Right renal cortex interstitium (tissue), 3 donors: ENCODE measurements at places on chromosomes 6 and 20.

DNA sequence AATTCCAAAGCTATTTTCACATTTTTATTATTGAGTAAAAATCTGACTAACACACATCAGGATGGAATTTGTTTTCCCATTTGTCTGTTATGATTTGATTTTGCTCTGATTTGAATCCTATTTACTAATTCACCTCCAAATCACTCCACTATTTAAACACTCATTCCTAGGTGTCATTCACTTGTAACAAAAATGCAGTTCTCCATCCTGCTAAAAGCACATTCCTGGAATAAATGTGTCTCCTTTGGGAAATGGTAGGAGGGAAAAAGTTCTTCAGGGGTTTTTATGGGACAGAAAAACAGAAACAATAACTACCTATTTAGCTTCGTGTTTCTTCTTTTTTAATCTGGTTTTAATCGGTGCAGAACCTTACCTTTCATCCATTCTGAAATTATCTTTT is 494.1 kb upstream of the CITED2 start:
- no peak for DNase-seq

DNA sequence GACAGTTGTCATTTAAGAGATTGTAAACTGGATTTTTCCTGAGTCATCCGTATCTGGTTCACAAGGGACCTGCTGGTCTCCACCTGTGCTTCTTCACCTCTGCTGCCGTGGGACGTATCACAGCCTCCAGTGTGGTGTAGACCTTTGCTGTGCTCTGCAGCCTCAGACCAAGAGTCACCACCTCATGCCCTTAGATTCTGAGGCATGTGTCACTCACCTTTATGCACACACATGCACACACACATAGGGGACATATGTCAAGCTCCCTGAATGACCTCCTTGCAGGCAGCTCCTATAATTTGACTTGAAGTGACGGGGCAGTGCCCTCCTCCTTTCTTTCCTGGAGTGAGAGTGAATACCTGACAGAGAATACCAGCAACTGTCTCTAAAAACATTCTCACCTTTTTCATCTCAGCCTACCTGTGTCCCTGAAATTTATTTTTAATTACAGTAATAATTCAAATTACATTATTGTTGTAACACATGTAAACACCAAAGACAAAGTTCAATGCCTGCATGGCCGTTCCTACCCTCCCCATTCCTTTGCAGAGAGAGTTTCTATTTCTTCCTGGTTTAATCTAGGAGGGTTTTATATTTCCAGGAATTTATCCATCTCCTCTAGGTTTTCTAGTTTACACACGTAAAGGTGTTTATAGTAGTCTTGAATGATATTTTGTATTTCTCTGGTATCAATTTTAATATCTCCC is 3.5 kb downstream of the SLC17A4 start:
- no peak for DNase-seq

DNA sequence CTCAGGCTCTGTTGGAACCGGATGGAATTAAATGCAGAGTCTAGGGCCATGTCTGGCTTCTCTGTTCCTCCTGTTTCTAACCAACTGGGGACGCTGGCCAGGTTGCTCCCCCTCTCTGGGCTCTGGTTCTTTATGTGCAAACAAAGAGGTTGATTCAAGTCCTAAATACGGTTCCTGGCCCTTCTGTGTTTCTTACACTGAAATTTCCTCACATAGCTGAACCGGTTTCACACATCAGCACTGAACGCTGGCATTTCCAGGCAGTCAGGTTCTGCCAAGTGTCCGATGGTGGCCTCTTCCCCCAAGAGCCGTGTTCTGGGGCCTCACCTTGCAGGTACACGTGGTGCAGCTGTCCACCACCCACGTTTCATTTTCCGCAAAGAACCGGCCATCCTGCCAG is 13.5 kb downstream of the THBS2 start:
- no peak for DNase-seq

GRCh38 chr6:39819228-39819627 is 27.1 kb downstream of the DAAM2 start:
- DNase-seq = no peak

DNA sequence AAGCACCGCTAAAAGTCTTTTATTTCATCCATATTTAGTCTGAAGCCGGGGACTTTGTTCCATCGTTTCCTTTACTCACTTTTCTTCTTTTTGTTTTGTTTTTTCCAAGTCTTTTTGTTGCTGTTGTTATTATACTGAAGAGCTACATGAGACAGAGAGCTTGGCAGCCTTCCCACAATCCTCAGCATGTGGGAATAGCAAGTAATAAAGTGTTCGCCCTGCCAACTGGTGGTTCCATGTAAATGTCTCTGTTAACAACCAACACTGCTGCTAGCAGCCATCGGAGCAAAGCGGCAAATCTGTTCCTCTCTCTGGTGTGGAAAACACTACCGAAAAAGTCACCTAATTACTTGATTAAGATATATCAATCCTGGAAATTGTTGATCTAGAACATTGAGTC is 437.8 kb upstream of the ID4 start:
- no peak for DNase-seq

DNA sequence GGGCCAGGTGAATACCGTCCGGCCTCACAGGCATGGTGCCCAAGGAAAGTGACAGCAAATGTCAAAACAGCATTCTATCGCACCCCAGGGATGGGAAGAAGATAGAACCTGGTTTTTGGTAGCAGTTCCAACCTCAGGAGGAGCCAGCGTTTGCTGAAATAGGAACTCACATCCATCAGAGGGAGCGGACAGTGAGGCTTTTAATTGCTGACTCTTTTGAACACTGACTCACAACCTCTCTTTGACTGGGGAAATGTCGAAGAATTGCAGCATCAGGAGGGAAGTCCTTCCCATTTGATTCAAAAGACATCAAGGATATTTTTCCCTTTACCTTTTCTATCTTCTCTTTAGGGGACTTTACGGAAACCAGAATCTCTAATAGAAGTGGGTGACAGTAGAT is 114.2 kb downstream of the UNC5CL start:
- no peak for DNase-seq

- DNase-seq = no peak
These were observed 76.8 kb downstream of the UNC5CL start for GRCh38 chr6:40962241-40962640.

DNA sequence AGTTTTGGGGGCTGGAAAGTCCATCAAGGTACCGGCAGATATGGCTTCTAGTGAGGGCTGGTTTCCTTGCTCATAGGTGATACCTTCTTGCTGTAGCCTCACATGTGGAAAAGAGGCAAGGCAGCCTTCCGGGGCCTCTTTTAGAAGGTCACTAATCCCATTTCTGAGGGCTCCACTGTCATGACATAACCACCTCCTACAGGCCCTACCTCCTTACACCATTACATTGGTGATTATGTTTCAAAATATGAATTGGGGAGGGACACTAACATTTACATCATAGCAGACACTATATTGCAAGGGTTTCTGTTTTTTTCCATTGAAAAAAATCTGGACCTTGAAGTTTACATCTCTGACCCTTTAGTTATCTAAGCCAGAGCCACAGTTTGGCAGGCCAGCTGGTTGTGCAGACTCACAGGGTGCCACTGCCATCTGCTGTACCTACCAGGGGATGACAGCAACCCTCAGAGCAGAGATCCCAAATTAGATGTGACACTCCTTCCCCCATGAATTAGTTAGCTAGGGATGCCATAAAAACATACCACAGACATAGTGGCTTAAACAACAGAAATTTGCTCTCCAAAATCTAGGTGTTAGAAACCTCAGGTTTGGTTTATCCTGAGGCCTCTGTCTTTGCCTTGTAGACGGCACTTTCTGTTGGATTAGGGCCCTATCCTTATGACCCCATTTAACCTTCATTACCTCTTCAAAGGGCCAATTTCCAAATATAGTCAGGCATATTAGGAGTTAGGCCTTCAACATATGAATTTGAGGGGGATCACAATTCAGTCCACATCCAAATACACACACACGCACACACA is 166.4 kb upstream of the RNF217 start:
- DNase-seq = peak; percentile 13

GRCh38 chr20:542777-543368 is 717 bp downstream of the CSNK2A1 start:
- DNase-seq = no peak

- DNase-seq = no peak
These were observed 105.8 kb downstream of the JARID2 start for GRCh38 chr6:15351631-15352030.

GRCh38 chr6:75727206-75727605 is 21.8 kb upstream of the MYO6 start:
- no peak for DNase-seq

GRCh38 chr6:145279993-145280392 is 455.3 kb downstream of the EPM2A start:
- no peak for DNase-seq

DNA sequence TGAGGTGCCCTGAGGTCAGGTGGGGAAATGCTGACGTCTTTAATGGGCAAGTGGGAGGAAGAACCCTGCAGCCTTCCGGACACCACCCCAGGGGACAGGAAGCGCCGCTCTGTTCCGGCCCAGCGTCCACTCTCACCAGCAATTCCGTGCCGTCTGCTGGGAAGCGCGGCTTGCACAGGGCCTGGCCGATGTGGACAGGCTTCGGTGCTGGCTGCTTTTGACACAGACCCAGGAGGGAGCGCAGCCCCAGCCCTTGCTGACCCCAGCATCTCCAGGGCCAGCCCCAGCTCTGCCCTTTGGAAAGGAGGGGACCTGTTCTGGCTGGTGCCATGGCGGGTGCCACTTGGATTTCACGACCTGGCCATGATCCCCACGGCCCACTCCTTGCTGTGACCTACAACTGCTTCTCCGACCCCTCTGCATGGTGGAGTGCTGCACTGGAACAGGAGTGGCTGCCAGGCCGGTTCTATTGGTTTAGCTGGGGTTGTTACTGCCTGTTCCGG is 123.2 kb downstream of the DLL1 start:
- no peak for DNase-seq

GRCh38 chr6:47524136-47524845 is 46.7 kb downstream of the CD2AP start:
- DNase-seq = no peak

DNA sequence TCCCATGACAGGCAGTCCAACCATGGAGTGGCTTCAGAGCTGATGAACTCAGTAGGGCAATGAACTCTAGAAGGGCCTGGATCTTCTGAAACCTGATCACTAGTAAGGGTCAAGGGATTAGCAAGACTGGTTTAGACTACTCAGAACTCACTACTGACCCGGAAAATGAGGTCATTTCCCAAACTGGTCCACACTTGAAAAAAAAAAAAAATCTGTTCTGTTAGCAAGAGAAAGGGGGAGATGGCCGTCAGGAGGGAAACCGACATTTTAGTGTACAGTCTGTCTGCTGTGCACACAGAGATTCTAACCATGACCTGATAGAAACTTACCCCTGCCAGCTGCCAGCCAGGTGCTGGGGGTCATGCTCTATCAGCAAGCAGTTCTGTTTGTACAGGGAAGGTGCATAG is 262.4 kb upstream of the AGPAT4 start:
- DNase-seq = no peak

GRCh38 chr20:19747903-19748302 is 10.2 kb upstream of the RIN2 start:
- no peak for DNase-seq

DNA sequence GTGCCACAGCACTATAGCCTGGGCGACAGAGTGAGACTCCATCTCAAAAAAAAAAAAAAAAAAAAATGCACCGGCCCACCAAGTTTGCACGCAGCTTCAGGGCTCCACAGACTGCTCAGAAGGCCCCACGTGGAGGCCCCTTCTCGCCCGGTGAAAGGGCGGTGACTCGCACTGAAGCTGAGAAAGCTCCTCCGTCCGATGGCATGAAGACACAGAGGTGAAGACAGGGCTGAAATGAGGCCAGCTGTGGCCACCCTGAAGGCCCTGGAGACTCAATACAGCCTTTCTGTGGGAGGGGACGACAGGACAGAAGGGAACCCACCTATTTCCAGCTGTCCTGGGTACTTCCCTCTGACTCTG is 84.0 kb downstream of the PTPN1 start:
- no peak for DNase-seq

DNA sequence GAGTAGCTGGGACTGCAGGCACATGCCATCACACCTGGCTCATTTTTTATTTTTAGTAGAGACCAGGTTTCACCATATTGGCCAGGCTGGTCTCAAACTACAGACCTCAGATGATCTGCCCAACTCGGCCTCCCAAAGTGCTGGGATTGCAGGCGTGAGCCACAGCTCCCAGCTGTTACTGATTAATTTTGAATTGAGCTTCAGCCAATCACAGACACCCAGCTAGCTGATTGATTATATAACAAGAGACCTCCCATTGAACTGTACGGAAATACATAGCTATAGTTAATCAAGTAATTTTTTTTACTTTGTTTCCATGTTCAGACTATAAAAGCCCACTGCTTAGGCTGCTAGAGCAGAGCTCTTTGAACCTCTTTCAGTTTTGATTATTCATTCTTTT is 31.6 kb downstream of the PKIB start:
- DNase-seq = no peak

DNA sequence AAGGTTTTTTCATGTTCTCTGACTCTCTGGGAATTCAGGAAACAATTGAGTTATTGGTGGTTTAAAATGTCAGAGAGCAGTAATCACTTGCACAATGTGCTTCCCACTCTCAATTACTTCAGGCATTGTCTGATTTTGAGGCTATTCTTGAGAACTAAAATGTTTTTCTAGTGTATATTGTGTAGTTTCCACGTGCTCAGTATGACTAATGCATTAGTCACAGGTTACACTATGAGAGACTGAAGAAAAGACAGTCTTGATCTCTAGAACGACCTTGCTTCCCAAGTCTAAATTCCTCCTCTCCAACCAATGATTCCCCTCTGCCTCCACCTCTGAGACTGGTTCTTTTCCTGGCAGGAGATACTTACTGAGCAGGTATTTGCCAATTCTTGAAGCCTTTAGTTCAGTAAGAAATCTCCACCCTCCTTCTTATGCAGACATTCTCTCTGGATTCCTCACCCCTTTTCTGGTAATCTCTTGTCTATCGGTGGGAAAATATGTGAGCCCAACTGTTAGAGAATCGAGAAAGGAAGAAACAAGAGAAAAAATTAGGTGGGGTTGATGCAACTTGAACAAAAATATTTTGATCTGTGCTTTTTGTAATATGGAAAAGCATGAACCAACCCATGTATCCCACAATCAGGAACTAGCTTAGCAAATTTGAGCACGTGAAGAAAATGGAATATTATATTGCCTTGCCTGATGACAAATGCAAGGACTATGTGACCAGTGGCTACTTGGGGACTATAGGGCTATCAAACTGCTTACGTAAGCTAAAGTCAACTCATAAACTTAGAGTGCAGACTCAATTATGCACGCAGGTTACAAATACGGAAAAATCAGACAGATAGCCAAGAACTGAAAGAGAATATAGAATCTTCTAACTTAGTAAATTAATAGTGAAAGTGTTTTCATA is 61.1 kb upstream of the SLC22A16 start:
- no peak for DNase-seq

GRCh38 chr6:27091661-27092315 is 155.7 kb upstream of the PRSS16 start:
- DNase-seq = no peak

GRCh38 chr6:151063352-151063751 is 176.4 kb upstream of the AKAP12 start:
- no peak for DNase-seq

DNA sequence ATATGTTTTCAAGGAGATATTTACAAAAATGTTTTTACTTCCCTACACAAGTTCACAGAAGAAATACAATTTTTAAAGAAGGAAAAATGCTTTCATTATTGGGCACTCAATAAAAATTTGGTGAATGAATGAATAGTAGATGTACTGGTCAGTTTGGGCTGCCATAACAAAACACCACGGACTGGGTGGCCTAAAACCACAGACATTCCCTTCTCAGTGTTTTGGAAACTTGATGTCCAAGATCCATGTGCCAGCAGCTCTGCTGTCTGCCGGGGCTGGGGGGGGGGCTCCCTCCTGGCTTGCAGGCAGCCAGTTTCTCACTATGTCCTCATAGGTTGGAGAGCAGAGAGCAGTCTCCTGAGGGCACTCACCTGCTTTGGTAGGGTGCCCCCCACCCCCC is 62.0 kb downstream of the FAM120B start:
- no peak for DNase-seq

- no peak for DNase-seq
These were observed 23.0 kb upstream of the LY86 start for GRCh38 chr6:6565488-6565887.
